Fibroblast of the aortic adventitia (primary cell): ENCODE measurements at places on chromosomes 5 and 9. TPM values are rescaled to one million over a fixed set of nuclear protein-coding genes. Genes with fewer than 3 reads are reported as not detected.

DNA sequence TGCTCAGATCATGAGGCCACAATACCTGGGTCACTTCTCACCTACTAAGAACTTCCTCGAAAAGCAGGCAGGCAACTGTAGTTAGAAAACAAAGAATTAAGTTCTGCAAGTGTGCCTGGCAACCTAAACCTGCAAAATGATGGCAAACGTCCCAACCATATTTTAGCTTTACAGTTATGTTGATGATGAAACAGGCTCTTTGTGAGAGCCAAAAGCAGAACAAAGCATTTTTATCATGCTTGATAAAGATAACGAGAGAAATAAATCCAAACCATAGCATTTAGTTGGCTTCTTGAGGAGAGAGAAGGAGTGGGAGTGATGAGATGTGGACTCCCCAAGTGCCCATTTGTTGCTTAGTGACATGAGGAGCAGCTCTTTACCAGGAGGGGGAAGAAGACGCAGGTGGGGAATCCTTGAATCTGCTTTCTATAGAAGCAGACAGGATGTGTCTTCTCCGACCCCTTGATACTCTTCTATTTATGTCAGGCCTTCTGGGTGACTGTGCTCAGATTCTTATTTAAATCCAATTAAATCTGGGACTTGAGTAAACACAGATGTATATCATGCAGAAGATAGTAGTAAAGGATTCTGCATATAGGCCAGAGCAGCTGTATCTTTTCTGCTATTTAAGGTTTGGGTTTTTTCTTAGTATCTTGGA lies 221.2 kb downstream of the TMEM167A start:
- peak; percentile 85 for DNase-seq

- no peak for DNase-seq
These were observed 185.6 kb downstream of the FBXL17 start for GRCh38 chr5:108196276-108196675.

DNA sequence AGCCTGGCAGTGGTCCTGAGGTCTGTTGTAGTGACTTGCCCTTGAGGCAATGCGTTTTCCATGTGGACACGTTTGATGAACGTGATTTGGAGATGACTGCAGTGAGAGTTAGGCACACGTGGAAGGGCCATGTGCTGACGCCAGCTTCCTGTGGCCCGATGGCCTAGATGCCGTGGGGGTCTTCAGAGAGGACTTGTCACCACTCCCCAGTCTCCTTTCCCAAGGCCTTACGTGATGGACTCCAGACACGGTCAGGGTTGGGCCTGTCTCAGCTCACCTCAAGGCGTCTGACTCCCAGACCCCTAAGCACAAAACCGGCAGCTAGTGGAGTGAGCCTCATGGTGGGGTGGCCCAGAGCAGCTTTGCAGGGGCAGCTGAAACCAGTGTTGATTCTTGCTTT lies 92.9 kb downstream of the ANGPTL2 start:
- no peak for DNase-seq

- no peak for DNase-seq
These were observed 62.0 kb upstream of the UNC5A start for GRCh38 chr5:176748073-176748966.

DMAC1 gene
- 10.1 and 10.6 TPM in 2 replicates for total RNA-seq

PCDHGA1 gene
- total RNA-seq, result 0.90 and 1.4 TPM in 2 replicates

GRCh38 chr5:40397091-40397490 lies 282.6 kb upstream of the PTGER4 start:
- DNase-seq, result no peak

DNA sequence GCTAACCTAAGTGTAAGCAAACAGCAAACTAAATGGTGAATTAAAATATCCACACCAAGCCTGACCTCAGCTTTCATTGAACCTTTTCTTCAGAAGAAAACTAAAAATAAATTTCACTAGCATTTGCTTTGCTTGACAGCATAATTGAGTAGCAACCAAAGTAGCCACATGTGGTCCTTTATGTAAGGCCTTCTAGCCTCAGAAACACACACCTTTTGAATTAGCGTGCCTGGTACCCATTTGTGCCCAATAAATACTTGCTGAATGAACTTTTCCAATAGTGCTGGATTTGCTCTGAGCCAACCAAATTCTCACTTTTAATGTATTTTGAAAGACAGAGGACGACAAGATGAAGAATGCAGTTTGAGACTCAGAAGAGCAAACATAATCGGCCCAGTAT lies 2.1 kb upstream of the NIPBL start:
- DNase-seq, result peak; percentile 8

THBS4 gene
- total RNA-seq, result 0.90 and 1.5 TPM in 2 replicates

HRCT1 gene
- 0.81 TPM in 1 of 2 replicates, not detected in the other for total RNA-seq

GRCh38 chr9:129866394-129867135 lies 31.3 kb downstream of the USP20 start:
- no peak for DNase-seq

DNA sequence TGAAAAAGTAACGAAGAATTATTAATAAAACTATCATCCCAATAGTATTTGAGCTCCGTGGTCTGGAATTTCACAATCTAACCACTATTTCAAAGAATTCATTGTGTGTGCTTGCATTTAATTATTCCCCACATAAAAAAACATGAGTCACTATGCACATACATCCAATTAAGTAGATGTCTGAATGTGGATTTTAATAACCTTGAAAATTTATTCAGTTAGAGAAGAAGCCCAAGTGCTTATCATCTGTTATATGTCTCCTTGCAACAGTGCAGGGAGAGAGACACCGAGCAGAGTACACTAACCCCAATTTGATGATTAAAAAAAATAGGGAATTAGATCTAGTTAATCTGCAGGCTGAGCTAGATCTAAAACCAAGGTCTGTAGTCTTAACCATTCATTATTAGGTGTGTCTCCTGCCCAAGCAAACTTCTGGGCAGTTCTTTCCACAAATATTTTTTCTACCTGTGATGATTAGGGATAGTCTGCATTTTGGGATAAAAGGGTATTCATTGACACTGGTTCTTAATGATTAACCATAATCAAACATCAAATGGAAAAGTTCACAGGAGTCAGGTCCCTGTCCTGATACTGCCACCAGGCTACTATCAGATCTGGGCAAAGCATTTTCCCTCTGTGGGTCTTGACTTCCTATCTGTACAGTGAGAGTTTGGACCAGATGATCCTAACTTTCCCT lies 164.2 kb downstream of the GRIA1 start:
- peak; percentile 8 for DNase-seq

GRCh38 chr5:115626445-115626823 lies 598 bp upstream of the TMED7 start:
- peak; percentile 65 for DNase-seq

DNA sequence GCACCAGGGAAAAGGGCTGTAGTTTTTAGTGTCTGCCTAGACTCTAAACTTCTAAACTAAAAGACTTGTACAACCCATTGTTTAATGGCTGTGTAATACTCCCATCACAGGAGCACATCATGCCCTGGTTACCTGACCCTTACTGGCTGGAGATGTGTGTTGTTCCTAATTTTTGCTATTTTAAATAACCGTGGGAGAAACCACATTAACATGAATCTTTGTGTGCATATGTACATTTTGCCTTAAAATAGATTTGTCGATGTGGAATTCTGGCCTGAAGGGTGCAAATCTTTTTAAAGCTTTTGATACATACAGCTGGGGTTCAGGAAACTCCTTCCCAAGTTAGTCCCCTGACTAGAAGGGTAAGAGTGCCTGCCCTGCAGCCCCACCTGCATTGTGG lies 39.7 kb downstream of the PHF2 start:
- DNase-seq, result no peak

GRCh38 chr5:142608081-142608480 lies 77.8 kb downstream of the FGF1 start:
- DNase-seq, result no peak

- peak; percentile 48 for DNase-seq
These were observed 23.4 kb downstream of the DMRTA1 start for GRCh38 chr9:22469928-22470544.

- DNase-seq, result peak; percentile 50
These were observed 121.5 kb downstream of the JMY start for GRCh38 chr5:79357398-79357797.

LHX2 gene
- not detected in 2 replicates for total RNA-seq
